ENCODE measurements at places on chromosomes 7 and 10.

GRCh38 chr10:31871266-31872065 is 57.2 kb downstream of the ARHGAP12 start:
- no peak for DNase-seq

- no peak for DNase-seq
Measured at GRCh38 chr7:133135451-133135850, 53.6 kb upstream of the CHCHD3 start.

GRCh38 chr7:80707318-80707717 is 68.9 kb downstream of the CD36 start:
- no peak for DNase-seq

DNA sequence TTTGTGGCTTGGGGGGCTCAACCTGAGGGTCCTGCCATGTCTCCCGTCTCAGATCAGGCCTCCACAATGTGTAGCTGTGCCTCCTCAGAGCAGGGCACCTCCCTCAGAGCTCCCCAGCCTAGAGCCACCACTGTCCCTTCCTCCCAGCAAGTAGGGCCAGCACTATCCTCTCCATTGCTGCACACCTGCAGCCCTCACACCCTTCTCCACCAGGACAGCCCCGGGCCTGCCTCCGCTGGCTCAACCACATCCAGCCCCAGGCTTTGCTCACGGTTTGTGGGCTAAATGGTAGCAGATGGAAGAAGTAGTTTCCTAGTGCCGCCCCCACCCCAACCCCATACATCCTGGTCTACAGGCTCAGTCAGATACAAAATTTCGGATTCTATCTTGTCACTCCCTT is 10.1 kb downstream of the NFKB2 start:
- DNase-seq: no peak

Measured in fibroblast of upper back skin (primary cell).